ENCODE measurements at places on chromosomes 2 and 18.

DNA sequence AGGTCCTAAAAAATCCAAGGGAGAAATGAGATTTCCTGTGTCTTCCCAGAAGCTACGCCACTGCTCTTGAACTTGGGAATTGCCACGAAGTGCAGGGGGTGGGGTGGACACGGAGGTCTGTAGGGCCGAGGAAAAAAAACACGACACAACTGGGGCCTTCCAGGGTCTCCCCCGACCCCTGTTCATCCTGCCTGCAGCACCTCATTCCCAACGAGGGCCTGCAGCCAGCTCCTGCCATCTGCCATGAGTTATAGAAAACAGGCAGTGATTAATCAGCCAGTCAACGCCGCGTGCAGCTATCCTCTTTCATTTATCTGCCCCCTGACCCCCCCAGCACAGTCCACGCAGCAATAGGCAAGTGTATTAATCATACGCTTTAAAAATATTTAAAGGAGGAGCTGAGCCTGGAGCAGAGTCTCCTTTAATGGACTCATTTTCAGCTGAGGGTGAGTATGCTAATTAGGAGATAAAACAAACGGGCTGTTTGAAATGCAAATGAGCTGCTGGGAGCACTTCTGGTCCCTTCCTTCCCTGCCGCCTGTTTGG, 209.9 kb downstream of the TFCP2L1 start:
- DNase-seq = no peak

DNA sequence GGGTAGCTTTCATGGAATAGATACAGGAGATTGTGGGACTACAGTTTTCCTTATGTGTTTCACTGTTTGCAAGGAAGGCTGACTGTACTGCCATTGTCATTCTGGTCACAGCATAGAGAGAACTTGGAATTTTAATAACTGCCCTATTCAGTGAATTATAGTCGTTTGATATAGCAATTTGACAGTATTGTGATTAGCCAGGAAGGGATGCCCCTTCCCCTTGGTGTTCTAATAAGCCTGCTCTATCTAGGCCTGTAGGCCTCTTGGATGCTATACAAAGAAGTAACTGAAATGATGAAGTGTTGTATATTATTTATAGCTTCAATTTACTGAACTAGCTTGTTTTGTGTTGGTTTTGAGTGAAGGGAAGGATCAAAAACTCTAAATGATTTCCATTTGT, 528.6 kb upstream of the CDH2 start:
- DNase-seq = no peak

GRCh38 chr2:37552339-37552738, 119.1 kb downstream of the CDC42EP3 start:
- no peak for DNase-seq

GRCh38 chr2:222102575-222103349, 196.0 kb downstream of the PAX3 start:
- no peak for DNase-seq

GRCh38 chr2:211611621-211612020, 927.0 kb downstream of the ERBB4 start:
- DNase-seq = no peak

GRCh38 chr18:23661735-23662308, 889 bp downstream of the ANKRD29 start:
- DNase-seq = no peak

- DNase-seq = no peak
These were observed 140.9 kb downstream of the SH3RF3 start for GRCh38 chr2:109269706-109270504.

DNA sequence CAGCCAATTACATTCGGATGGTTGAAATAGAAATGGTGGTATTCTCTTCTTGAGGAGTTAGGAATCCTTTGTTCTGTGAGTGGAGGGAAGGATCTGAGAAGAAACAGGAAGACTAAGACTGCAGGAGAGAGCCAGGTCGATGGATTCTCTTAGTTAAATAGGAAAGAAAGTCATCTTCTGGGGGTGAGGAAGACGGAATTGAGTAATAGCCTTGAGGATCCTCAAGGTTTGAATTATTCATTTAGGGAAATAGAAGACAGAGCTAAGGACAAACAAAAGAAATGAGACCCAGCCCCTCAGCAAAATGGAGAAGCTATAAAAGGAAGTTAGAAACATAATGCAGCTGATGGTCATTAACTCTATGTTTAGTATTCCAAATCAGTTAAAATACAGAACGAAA, 1.8 kb downstream of the LAPTM4A start:
- no peak for DNase-seq

DNA sequence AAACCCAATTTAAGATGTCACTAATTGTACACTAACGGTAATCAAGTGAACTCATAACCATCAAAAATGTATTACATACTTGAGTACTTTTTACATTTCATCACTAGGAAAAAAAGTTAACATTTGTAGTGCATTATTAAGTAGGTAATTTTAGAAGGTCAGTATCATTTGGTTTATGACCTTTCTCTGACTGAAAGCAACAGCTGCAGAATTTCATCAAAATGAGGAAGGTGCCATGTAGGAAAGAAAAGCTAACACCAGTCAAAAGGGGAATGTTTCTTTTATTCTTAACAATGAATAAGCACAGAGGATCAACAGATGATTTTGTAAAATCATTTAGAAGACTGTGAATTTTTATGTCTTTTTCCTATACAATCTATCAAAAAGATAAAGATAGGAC, 79.0 kb downstream of the PIGN start:
- DNase-seq = no peak

DNA sequence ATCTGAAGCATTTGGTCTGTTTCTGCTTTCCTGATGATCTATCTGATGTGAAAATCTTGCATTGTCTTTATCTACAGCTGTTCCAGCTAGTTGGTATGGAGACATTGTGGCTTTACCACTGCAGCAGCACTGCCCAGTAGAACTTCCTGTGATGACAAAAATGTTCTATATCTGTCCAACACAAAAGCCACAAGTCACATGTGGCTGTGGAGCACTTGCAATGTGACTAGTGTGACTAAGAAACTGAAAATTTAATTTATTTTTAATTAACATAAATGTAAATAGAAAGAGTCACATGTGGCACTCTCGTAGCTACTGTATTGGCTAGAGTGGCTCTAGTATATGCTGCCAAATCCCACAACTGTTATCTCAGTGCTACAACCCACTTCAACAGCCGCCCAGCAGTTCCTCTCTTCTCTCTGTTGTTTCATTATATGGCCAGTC, 425.7 kb downstream of the SETBP1 start:
- no peak for DNase-seq

- DNase-seq = no peak
These were observed 66.6 kb downstream of the EFEMP1 start for GRCh38 chr2:55856936-55857335.

DNA sequence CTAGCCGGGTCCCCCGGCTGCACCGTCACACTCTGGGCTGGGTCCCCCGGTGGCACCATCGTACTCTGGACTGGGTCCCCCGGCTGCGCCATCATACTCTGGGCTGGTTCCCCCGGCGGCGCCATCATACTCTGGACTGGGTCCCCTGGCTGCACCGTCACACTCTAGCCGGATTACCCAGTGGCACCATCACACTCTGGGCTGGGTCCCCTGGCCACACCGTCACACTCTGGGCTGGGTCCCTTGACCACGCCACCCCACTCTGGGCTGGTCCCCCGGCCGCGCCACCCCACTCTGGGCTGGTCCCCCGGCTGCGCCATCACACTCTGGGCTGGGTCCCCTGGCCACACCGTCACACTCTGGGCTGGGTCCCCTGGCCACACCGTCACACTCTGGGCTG, 653.8 kb upstream of the ID2 start:
- no peak for DNase-seq

- DNase-seq = no peak
These were observed 20.6 kb upstream of the EPAS1 start for GRCh38 chr2:46276642-46277041.

GRCh38 chr2:199282309-199282708, 175.4 kb downstream of the SATB2 start:
- DNase-seq = no peak

- no peak for DNase-seq
These were observed 65.7 kb downstream of the MCFD2 start for GRCh38 chr2:46849721-46850556.

- DNase-seq = no peak
These were observed 75.3 kb upstream of the FOSL2 start for GRCh38 chr2:28317390-28317789.

- DNase-seq = no peak
These were observed 38.2 kb upstream of the PPM1B start for GRCh38 chr2:44130441-44130840.

DNA sequence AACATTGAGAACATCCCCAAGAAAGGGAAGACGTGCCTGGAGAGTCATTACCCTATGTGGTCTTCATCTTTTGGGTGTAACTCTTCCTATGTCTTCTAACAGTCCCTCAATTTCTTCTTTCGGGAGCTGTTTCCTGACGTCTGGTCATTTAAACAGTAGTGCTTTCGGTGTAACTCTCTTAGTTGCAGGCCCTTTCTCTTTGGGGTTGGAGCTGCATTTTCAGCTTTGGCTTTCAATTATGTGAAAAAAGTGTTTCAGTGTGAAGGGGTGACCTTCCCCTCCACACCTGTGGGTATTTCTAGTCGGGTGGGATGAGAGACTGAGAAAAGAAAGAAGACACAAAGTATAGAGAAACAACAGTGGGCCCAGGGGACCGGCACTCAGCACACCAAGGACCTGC, 105.9 kb downstream of the CERS6 start:
- no peak for DNase-seq

DNA sequence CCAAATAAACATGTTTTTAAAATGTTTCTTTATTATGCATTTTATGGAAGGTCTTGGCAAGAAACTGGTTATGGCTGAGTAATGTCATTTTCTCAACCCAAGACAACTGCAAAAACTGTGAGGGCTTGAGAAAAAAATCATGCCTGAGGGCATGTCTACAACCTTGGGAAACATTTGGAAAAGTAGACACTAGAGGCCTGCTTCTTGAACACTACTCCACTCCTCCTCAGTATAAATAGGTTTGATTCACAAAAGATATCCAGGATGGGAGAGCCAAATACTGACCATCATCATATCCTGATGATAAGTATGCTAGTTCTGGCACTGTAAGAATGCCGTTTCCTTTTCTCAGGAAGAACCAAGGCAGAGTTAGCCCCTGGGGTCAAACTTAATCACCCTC, 71.1 kb downstream of the OSR1 start:
- DNase-seq = no peak

- no peak for DNase-seq
These were observed 301.9 kb downstream of the ZEB2 start for GRCh38 chr2:144217853-144218633.

DNA sequence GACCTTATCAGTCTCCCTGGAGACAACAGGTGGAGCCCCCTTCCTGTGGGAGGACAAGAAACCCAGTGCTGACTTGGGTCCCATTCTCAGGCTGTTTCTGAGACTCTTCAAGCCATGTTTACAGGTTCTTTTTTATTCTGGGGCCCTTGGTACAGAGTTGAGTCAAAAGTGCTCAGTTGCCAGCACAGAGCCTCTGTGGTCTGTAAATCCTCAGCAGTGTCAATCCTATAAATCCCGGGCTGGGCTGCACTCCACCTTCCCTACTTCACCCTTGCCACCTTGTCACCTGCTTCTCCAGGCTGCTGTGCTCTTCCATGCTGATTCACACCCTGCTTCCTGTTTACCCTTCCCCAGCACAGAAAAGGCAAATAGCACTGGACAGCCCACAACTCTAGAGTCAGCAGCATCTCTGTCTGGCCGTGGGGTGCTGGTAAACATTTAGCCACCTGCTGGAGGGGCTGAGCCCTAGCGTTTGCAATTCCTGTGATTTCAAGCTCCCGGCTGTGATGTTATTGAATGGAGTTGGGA, 74.7 kb downstream of the TNFRSF11A start:
- no peak for DNase-seq

- no peak for DNase-seq
These were observed 180.9 kb downstream of the ZEB2 start for GRCh38 chr2:144339048-144339447.

DNA sequence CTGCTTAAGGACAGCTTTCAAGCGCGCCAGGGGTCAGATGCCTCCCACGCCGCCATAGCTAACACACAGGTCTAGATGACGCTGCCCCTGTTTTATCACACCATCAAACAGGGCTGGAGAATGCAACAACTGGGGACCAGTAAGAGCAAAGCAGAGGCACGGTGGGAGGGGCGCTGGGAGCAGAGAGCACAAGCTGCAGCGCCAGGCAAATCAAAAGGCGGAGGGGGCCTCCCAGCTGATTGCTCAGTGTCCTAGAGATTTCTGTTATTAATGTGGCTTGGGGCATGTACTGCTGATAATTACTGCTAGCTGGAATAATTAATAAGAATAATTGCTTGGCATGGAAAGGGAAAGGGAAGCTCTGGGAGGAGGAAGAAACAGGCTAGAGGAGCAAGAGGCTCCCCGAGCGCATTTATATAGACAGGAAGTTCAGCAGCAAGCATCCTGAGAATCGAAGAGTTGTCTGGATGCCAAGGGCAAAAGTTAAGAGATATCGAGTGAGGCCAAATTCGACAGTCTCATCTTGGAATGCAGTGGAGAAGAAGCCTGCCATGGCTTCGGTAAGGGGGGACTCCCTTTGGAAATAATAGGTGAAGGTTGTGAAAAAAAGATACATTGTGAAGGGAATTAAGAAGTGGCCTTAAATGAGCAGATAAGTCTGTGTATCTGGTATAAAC, 104.5 kb upstream of the ZNF521 start:
- DNase-seq = no peak

DNA sequence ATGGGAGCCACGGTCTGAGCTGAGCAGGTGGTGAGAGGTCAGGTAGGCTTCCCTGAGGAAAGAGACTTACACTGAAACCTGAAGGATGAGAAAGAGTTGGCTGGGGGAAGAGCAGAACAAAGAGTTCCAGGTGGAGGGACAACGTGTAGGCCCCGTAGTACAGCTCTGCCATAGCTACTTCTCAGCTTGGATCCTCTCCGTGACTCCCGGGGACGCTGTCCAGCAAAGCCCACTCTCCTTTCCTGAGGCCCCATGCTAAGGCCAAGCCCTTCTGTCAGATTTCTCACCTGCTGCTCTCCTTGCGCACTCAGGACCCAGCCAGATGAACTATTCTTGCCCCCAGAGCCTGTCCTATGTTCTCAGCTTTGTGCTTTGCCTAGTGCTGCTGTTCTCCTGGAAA, 173.8 kb downstream of the GALNT1 start:
- DNase-seq = no peak

- DNase-seq = no peak
These were observed 21.5 kb upstream of the TXNL4A start for GRCh38 chr18:80009661-80010550.
